ENCODE measurements at places on chromosomes 6 and 20. TPM values are rescaled to one million over a fixed set of nuclear protein-coding genes. Genes with fewer than 3 reads are reported as not detected.

Gene PLTP
- total RNA-seq: 48.5 TPM

Gene BTN1A1
- total RNA-seq: not detected

Gene RAET1G
- total RNA-seq: 0.60 TPM

Gene RIMS1
- 5.7 TPM for total RNA-seq

Gene BLCAP
- total RNA-seq: 65.1 TPM

Gene POLR1H
- total RNA-seq: 18.2 TPM

Gene HLA-DRB5
- not detected for total RNA-seq

Gene CFAP61
- total RNA-seq: not detected

Gene BMP7
- total RNA-seq: not detected

Gene TRAPPC3L
- 0.19 TPM for total RNA-seq

Gene HSPA1B
- 46.8 TPM for total RNA-seq

Gene RHAG
- not detected for total RNA-seq

Gene CCN5
- total RNA-seq: 1.6 TPM

Gene DLK2
- total RNA-seq: 1.1 TPM

Gene MICA
- total RNA-seq: 56.3 TPM

Gene PTCRA
- total RNA-seq: not detected

Gene EDN3
- total RNA-seq: not detected

Gene C20orf144
- 0.17 TPM for total RNA-seq

Gene SRSF12
- total RNA-seq: 5.9 TPM

Gene GATA5
- total RNA-seq: not detected

Gene KCNQ5
- total RNA-seq: 4.1 TPM

Gene RWDD2A
- 6.4 TPM for total RNA-seq

Gene RSPO3
- total RNA-seq: 0.21 TPM

Gene ECT2L
- not detected for total RNA-seq

Gene ZNF391
- total RNA-seq: 4.1 TPM

Gene OR12D3
- total RNA-seq: not detected

Gene HLA-DMB
- not detected for total RNA-seq

Gene SLC22A23
- total RNA-seq: 10.9 TPM

Gene EYA2
- total RNA-seq: 0.32 TPM

Data from chondrocyte (in vitro differentiated cells).